Esophagus muscularis mucosa (tissue), 4 donors: ENCODE measurements at places on chromosomes 1 and 21. TPM values are rescaled to one million over a fixed set of nuclear protein-coding genes. Genes with fewer than 3 reads are reported as not detected.

The OR6K3 gene
- not detected for total RNA-seq

The AADACL3 gene
- not detected for total RNA-seq

The HES4 gene
- total RNA-seq: 37.8 TPM

The MCOLN2 gene
- under 0.01 TPM for total RNA-seq

The ELAVL4 gene
- 0.42 TPM for total RNA-seq

The EPHA10 gene
- 0.32 TPM for total RNA-seq

The LDLRAD1 gene
- total RNA-seq: not detected
